ENCODE measurements at places on chromosomes 7 and 10.
A peak's percentile ranks its signal among the peaks of the same experiment; 100 is the strongest.

DNA sequence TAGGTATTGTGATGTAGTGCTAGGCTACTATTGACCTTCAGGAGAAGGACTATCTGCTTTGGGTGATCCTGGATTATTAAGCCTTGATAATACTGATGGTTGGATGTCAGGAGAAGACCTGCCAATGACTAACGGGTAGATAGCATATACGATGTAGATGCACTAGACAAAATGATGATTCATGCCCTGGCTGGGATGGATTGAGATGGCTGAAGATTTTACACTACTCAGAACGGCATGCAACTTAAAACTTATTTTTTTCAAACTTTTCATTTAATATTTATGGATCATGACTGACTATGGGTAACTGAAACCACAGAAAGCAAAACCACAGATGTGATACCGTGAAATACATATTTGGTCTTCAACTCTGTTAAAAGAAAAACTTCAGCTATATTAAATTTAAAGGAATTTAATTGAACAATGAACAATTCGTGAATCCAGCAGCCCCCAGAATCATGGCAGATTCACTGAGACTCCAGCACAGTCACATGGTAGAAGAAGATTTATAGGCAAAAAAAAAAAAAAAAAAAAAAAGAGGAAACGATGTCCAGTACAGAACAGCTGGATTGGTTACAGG is 124.6 kb upstream of the CDK13 start:
- DNase-seq: no peak

- no peak for DNase-seq
Observed at GRCh38 chr10:124509880-124510632, 48.4 kb downstream of the LHPP start.

DNA sequence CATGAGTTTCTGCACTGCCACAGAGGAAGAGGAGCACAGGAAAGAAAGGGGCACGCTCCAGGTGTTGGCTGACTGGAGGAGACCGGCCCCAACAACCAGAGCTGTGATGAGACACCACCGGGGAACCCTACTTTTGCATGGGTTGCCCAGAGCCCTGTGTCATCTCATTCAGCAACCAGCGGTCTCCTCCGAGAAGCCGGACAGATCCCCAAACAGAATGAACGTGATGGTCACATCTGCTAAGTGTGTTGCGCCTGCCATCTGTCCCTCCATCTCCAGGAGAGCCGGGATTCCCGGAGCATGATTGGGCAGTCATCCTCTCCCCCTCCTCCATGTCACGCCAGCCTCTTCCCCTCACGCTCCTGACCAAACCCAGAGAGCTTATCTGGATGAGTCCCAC is 22.9 kb downstream of the PARP12 start:
- DNase-seq: no peak

- peak; percentile 9 for DNase-seq
Observed at GRCh38 chr7:94510582-94511496, 1.2 kb downstream of the CASD1 start.
